ENCODE measurements at places on chromosomes 2 and 18.

- DNase-seq = no peak
Observed at GRCh38 chr2:13002536-13003331, 286.0 kb downstream of the TRIB2 start.

GRCh38 chr2:60352491-60353405, 200.7 kb downstream of the BCL11A start:
- no peak for DNase-seq

DNA sequence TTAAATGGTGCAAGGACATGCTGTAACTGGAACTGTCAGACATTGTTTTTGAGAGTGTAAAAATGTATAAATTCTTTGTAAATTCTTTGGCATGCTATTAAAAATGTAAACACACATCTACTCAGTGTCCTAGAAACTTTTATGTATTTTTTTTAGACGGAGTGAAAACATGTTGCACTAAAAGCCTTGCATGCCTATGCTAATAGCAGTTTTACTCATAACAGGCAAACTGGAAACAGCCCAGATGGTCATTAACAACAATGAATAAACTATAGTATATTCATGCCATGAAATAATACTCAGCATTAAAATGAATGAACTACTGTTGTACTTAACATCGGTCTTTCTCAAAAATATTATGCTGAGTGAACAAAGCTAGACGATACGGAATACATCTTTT, 954.8 kb upstream of the DDX18 start:
- no peak for DNase-seq

DNA sequence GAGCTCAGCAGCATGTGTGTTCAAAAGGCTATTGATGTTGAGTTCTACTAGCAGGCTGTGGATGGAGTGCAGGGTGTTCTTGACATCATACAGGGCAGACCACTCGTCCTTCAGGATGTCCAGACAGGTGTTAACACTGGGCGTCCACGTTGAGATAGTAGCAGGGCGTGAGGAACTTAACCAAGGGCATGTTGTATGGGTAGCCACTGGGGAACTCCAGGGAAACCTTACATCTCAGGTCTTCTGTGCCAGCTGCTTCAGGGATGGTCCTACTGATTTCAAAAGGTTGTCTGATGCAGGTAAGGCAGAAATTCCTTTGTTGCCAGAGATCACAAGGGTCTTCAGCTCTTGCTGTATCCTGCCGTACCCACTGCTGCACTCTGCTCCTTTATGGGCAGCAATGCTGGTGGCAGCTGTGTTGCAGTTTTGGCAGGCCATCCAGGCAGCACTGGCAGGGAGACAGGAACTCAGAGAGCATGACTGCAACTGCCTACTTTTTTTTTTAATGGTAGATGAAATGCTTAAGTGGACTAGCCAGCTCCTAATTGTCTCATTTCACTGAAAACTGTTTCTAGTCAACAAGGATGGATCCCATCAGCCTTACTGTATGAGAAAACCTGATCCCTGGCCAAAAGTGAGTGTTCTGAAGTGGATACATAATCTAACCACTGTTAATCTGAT, 32.4 kb upstream of the RBBP8 start:
- DNase-seq = no peak

GRCh38 chr18:70627182-70627802, 338.4 kb downstream of the SOCS6 start:
- DNase-seq = no peak

DNA sequence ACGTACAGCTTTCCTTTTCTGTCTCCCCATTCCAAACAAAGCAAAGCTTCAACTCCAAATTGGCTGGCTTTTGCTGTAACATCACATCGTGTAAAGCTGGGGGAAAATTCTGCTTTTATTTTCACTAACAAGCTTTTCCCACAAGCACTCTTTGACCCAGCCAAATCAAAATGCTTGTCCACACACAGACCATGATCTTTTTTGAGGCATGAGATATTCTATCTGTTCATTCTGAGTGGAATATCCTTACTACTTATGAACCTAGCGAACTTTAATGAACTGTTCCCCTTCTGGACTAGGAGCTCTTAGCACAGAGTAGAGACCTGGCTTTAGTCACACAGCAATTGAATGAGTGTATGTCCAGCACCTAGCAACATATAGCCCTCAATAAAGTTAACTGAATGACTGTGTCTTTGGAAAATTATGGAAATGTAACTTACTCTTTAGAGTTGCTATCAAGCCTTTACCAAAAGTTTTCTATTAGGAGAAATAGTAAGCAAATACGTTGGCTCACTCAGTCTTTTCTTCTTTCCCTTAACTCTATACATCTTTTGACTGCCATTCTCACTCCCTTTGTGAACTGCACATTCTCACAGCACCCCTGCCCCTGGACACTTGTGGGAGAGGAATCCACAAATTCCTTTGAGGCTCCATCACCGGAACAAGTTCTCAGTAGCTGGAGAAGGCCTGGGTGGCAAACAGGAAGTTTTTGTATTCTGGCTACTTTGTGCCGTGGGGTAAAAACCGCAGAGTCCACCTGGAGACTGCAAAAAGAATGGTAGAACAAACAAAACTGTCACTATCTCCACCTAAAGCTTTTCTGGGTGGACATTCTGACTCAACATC, 1.3 kb upstream of the UBE2E3 start:
- peak; percentile 76 for DNase-seq

GRCh38 chr18:32381761-32382160, 88.9 kb downstream of the GAREM1 start:
- no peak for DNase-seq

DNA sequence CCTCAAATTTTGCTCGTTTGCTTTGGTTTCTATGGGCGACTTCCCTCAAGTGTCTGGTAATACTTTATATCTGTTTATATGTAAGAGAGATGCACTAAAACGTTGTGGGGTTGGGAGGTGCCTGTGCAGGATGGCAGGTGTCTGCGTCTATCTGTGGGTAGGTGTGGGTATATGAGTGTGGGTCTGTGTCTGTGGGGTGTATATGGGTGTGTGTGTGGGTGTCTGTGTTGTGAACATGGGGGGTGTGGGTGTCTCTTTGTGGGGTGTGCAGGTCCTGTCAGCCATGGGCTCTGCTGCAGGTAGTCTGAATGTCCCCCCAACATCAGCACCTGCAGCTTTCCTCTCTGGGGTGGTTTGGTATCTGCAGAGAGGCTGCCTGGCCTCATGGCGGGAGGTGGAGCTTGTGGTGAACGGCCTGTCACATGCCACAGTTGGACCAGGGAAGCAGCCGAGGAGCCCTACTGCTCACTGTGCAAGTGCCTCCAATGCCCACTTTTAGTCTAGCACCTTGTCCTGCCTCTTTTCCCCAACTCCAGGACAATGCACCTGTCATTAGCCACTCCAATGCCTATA, 90.3 kb downstream of the LPIN1 start:
- DNase-seq = no peak

DNA sequence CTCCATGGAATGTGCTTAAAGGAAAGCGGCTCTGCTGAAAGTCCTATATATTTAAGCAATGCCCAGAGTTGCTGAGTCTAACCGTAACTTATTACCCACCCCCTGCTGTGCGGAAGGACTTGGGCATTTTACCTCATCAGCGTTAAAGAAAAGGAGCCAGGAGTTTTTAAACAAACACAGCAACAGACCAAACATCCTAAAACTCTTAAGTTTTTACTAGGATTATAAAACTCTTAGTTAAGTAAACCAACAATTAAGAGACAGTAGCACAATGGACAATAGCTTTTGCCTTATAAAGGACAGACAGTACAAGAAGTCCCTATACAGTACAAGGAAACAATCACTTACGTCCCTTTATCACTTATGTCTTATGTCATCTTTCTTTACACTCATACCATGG, 90.2 kb downstream of the ZNF521 start:
- DNase-seq = no peak

DNA sequence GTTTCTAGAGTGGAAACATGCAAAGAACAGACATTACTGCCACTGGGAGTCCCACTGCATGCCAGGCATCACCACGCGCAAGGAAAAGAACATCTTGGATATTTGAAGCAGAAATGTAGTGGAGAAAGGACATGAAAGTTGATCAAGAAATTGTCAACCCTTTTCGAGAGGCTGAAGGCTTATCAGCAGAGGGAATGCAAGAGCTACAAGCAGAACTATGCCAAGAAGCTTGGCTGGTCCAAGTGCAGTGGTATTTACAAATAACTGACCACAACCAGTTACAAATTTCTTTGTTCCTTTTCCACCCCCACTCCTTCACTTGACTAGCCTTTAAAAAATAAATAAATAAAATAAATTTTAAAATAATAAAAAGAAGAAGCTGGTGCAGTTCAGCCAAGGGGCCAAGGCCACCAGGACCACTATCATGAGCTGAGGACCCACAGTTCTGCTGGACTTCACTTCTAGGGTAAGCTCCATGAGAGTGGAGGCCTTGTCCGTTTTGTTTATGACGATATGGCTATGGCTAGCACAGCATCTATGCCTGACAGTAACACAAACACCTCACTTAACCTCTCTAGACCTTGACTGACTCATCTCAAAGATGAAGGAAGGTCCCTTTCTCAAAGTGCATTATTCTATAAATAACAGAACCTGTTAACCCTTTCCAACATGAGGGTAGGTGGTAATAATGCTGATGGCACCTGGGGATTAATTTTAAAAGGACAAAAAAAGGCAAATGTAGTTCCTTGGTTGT, 20.9 kb downstream of the MARCHF4 start:
- DNase-seq = peak; percentile 45

- DNase-seq = peak; percentile 83
Observed at GRCh38 chr18:5975111-5976002, 80.0 kb upstream of the TMEM200C start.

- DNase-seq = peak; percentile 31
Observed at GRCh38 chr2:70978341-70979179, at the start of gene ANKRD53. ANKRD53 (plus strand) TSS chr2:70978630; CDS start chr2:70978646, 16 bp downstream.

All from iris pigment epithelial cell (primary cell).